ENCODE measurements at places on chromosomes 13 and 19.

- peak; percentile 81 for DNase-seq
Observed at GRCh38 chr19:17579661-17580244, 24.3 kb downstream of the COLGALT1 start.

- peak; percentile 33 for DNase-seq
Observed at GRCh38 chr13:43006893-43007631, 15.0 kb upstream of the EPSTI1 start.

DNA sequence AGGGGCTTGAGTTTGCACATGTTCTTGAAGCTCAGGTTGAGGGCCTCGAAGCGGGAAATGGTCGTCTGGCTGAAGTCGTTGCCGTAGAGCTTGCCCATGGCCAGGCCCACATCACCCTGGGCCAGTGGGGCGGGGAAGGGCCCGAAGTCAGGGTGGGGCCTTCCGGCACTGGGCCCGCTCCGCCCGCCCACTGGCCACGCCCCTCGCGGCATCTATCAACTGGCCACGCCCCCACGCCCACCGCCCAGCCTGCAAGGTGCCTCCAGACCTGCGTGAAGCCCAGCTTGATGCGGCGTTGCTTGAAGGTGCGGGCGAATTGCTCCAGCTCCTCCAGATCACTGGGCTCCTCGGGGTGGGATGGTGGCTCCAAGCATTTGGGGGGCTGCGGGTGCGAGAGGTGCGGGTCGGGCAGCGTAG, 19.9 kb downstream of the ZNF574 start:
- no peak for DNase-seq

- no peak for DNase-seq
Observed at GRCh38 chr19:40584007-40584406, 7.3 kb downstream of the SHKBP1 start.

DNA sequence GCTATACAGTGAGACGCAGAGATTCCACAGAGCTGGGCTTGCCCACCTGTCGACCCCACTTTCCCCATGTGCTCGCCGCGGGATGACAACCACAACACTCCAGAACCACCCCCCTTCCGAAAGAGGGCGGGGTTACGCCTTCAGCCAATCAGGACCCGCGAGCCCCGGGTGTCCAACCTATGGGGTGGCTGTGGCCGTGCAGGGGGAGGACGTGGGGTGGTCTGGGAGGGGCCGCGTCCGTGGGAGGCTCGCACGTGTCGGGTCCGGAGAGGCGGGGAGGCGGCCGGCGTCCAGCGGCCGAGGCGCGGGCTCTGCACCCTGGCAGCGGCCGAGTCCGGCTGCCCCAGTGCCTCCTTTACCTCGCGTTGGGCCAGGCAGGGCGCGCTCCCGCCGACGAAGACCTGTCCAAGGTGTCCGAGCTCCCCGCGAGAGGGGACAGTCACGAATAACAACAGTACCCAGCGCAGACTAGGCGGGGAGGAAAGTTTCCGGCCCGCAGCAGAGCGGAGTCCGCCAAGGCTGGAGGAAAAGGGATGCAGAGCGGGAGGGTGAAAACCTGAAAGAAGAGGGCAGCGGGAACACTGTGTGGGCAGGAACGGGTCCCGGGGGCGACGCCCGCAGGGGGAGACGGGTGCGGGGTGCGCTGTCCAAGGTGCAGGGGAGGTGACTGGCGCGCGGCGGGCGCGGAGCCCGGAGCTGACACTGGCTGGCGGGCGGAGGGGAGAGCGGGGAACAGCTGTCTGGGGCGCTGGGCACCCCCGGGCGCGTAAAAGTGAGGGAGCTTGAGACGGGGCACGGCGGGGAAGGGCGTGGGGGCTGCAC, 911 bp downstream of the ENOX1 start:
- peak; percentile 95 for DNase-seq

- DNase-seq = peak; percentile 50
Observed at GRCh38 chr13:73913079-73913740, 221.0 kb downstream of the KLF12 start.

GRCh38 chr19:48617146-48617937, 1.6 kb downstream of the RPL18 start:
- peak; percentile 32 for DNase-seq

GRCh38 chr13:110042253-110042950, 256.0 kb upstream of the IRS2 start:
- no peak for DNase-seq

GRCh38 chr19:1025960-1026782, at the start of gene CNN2:
TSS of gene CNN2 (plus strand) at chr19:1026608. CDS start at chr19:1026662, 54 bp downstream.
- DNase-seq = peak; percentile 93

DNA sequence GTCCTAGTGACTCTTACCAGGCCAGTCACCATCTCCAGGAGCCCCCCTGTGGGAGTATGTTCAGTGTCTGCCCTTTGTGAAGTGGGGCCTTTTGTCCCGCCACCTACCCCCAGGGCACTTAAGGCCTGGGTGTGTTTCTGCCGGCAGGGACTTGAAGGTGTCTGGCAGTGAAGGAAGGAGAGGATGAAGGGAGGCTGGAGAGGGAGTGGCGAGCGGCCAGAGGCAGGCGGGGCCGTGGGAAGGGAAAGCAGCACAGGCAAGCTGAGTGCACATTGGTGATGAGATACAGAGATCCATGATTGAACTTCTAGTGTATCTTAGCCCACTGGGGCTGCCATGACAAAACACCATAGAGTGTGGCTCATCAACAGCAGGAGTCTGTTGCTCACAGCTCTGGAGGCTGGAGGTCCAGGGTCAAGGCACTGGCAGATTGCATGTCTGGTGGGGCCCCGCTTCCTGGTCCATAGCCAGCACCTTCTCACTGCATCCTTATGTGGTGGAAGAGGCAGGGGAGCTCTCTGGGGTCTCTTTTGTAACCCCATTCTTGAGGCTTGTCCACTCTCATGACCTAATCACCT, 17.5 kb downstream of the CUL4A start:
- no peak for DNase-seq

GRCh38 chr19:29941828-29942403, at the start of gene URI1:
TSS of gene URI1 (plus strand) at chr19:29942239. CDS start at chr19:29942548, 309 bp downstream.
- DNase-seq = peak; percentile 98

GRCh38 chr19:56966225-56966696, 125.7 kb upstream of the PEG3 start:
- no peak for DNase-seq

- no peak for DNase-seq
Observed at GRCh38 chr19:5542665-5543064, 25.1 kb downstream of the TINCR start.

GRCh38 chr13:39942552-39943273, 287.3 kb downstream of the COG6 start:
- peak; percentile 87 for DNase-seq

DNA sequence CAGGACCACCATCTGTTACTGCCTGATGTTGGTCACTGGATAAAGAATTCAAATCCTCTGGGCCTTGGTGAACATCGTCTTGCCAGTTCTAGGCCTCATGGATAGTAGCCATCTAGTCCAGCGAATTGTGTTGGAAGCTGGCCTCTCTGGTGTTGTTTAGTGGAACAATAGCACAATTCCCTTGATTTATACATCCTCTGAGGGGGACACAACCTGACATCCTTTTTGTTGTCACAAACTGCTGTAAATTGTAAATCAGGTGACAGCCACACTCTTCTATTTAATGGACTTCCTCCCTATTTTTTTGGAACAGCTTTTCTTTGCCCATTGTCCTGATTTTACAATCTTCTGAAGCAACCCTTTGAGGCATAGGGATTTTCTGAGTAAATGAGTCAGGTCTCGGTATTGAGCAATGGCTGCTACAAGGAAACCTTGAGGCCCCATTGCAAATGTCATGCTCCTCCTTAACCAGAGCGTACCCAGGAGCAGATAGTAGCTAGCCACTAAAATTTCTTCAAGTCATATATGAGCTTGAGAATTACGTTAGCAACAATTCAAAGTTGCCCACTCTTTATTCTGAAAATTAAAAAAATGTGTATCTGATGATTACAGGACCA, 263.3 kb downstream of the COG6 start:
- no peak for DNase-seq

- DNase-seq = no peak
Observed at GRCh38 chr13:49053215-49053614, 77.5 kb downstream of the FNDC3A start.

GRCh38 chr19:35290381-35291127, 1.4 kb upstream of the MAG start:
- DNase-seq = no peak

DNA sequence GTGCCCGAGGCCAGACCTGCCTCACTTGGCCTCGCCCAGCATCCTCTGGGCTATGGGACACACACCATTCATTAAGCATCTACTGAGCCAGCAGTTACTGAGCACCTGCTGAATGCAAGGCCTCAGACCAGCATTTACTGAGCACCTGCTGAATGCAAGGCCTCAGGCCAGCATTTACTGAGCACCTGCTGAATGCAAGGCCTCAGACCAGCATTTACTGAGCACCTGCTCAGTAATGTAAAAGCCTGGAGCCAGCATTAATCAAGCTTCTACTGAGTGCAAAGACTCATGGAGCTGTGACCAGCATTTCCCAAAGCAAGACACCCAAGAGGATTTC, 3.7 kb downstream of the ATP8B3 start:
- DNase-seq = no peak

Measured in GM03348 (cell line).